Panc1 (cell line): ENCODE measurements at places on chromosomes 6 and 20.

DNA sequence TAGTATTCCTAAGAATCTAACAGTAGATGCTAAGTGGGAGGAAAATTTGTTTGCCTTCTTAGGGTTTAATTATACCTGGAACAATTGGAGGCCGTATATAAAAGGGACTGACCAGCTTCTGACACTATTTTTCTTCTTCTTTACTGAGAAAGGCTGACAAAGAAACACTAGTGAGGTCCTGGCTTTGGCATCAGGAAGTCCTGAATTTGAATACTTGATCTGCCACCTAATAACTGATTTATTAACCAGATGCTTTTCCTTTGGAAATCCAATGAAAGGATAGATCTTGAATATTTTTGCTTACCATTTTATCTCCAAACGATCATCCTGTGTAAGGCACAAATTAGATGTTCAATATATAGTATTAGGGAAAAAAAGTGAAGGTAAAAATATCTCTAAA is 382.5 kb downstream of the CENPW start:
- no peak for DNase-seq

GRCh38 chr20:22248051-22248667 is 336.2 kb downstream of the FOXA2 start:
- DNase-seq = no peak

DNA sequence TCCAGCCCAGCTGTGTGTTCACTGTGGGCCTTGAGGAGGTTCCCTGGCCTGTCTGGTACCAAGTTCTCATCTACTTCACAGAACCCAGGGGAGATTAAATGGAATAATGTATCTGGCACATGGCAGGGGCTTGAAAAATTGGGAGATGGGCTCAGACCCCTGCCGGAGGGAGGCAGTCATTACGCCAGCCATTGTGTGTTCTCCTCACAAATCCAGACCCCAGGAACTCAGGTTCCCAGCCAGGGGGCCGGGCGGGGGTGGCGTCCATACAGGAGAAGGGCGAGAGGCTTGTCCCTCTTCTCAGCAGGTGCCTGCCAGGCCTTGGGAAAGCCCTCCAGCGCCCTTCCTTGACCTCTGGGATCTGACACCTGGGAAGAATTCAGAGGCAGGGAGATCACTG is 8.1 kb downstream of the NOL4L start:
- DNase-seq = no peak

- DNase-seq = no peak
Measured at GRCh38 chr6:82786248-82786647, 279.4 kb downstream of the UBE3D start.

GRCh38 chr20:57756213-57756612 is 46.4 kb upstream of the PMEPA1 start:
- no peak for DNase-seq

DNA sequence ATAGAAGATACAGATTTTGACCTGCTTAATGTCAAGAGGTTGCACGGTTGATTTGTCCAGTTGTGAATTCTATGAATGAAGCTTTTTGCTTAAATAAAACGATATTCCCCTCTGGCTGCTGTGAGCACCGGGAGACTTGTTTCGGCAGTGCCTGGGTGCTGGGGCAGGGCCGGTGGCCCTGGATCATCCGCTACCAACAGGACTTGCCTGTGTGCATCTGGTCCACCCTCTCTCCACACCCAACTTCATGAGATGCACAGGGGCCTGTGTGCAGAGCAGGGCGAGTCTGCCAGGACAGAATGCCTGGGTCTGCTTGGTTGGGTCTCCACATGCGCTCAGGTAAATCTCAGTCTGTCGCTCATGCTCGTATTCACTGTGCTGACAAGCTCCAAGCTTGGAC is 65.5 kb downstream of the TSHZ2 start:
- no peak for DNase-seq

DNA sequence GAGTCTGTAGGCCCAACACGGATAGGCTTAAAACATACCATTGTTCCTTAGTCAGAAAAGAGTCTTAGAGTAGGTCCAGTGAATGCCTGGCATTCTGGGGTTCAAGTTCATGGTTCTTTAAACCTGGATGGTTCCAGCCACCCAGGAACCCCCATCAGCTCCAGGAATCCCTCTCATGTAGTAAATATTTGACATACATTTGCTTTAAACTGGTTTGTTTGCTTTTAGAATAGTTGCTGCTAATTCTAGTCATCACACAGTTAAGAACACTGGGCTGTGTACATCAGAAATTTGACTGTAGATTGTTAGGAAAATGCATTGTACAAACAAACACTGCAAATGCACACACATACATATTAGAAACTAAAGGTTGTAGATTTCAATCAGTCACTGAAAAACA is 30.6 kb upstream of the PBOV1 start:
- DNase-seq = no peak

DNA sequence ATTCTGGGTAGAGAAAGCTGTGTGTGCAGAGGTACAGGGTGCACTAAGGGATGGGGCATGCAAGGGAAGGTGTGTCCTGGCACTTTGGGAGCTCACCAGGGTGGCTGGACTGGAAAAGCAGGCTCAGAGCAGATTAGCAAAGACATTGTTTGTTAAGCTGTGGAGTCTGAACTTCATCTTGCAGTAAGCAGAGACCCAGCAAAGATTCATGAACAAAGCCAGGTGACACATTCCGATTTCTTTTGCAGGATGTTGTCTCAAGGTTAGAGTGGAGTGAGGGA is 28.8 kb downstream of the DUSP22 start:
- DNase-seq = no peak
